ENCODE measurements at places on chromosomes 16 and 17.

DNA sequence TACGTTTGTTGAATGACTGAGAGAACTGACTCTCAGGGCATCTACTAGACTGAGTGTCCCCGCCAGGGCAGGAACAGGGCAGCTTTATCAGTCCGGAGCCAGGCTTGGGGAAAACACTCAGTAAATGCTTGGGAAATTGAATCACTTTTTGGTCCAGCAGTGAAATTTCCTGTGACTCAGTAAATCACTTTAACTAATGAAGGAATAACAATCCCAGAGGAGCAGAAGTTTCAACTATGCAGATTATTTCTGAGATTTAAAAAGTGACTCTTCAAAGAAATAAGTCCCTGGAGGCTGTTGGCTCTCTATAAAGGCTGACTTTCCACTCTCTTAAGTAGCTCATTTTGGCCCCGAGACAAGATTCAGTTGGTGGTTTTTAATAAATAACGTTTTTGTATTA, 101.8 kb downstream of the FOXL1 start:
- no peak overlapping the region for H3K4me3 ChIP-seq
- peaks cover 5% of the 10 kb centered on the region for H3K36me3 ChIP-seq
- no peak overlapping the region for H3K27ac ChIP-seq
- no peaks in the 10 kb centered on the region for H3K4me1 ChIP-seq
- peaks cover 3% of the 10 kb centered on the region for H3K27me3 ChIP-seq
- DNase-seq: no peak

DNA sequence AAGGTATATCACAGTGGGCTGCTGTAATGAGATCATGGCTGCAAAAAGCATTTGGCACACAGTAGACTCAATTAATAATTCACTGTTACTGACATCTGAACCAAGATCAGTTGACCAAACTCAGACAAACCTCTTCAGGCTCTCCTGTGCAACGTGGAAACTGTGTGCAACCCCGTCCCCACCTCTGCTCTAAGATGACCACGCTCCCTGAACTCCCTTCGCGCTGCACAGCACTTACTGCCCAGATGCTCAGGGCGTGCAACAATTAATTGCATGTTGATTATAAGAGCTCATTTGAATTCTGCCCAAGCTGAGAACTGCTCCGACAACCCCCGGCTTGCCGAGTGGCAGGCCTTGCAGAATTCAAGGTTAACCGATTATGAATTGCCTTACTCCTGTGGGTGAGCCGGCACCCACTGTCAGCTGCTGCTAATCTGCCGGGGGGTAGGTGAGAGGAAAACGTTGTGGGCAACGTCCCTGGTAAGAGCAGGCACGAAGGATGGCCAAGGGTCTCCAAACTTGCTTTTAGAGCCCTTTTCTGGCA, 1.3 kb upstream of the GSG1L start:
- H3K27me3 ChIP-seq: peaks cover 26% of the 10 kb centered on the region
- no peaks in the 10 kb centered on the region for H3K4me1 ChIP-seq
- peak overlapping the region; percentile 67 for H3K4me3 ChIP-seq

DNA sequence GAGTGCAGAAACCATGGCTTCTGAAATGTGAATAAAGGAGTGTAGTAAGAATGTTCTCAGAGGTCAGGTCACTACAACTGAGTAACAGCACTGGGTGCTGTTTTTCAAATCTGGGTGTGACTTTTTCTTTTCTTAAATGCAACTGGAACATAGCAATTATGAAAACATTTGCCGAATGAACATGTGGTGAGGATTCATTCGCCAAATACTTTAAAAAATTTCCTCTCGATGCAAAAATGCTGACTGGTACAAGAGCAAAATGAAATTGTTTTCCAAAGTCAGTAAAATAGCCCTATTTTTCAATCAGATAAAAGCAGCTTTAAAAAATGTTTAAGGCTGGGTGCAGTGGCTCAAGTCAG, 18.6 kb downstream of the ZDHHC7 start:
- H3K4me3 ChIP-seq: no peak overlapping the region
- no peak overlapping the region for H3K27ac ChIP-seq
- peaks cover 2% of the 10 kb centered on the region for H3K4me1 ChIP-seq
- peaks cover 2% of the 10 kb centered on the region for H3K27me3 ChIP-seq
- DNase-seq: no peak

GRCh38 chr17:71941920-71942319, 178.9 kb upstream of the SOX9 start:
- no peaks in the 10 kb centered on the region for H3K27me3 ChIP-seq
- no peak overlapping the region for H3K27ac ChIP-seq
- DNase-seq: no peak
- H3K4me3 ChIP-seq: no peak overlapping the region
